AG04450 (cell line): ENCODE measurements at places on chromosomes 7 and 10. TPM values are rescaled to one million over a fixed set of nuclear protein-coding genes. Genes with fewer than 3 reads are reported as not detected.

The OR2A25 gene
- not detected in 2 replicates for polyA plus RNA-seq

The ASB10 gene
- polyA plus RNA-seq = not detected in 2 replicates

The CFAP43 gene
- 0.07 TPM in 1 of 2 replicates, not detected in the other for polyA plus RNA-seq

DNA sequence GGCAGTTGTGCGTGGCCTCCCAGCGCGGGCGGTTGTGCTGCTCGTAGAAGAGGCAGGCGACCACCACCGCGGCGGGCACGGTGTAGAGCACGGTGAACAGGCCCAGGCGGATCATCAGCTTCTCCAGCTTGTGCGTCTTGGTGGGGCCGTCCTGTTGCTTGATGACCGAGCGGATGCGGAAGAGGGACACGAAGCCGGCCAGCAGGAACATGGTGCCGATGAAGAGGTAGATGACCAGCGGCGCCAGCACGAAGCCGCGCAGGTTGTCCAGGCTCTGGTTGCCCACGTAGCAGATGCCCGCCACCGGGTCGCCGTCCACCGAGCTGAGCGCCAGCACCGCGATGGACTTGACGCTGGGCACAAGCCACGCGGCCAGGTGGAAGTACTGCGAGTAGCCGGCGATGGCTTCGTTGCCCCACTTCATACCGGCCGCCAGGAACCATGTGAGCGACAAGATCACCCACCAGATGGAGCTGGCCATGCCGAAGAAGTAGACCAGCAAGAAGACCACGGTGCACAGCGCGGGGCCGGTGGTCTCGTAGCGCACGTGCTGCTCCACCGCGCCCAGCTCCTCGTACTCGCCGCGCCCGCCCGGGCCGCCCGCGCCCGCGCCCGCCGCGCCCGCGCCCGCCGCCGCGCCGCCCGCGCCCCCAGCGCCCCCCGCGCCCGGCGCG is 2.2 kb downstream of the FZD8 start:
- DNase-seq = no peak

DNA sequence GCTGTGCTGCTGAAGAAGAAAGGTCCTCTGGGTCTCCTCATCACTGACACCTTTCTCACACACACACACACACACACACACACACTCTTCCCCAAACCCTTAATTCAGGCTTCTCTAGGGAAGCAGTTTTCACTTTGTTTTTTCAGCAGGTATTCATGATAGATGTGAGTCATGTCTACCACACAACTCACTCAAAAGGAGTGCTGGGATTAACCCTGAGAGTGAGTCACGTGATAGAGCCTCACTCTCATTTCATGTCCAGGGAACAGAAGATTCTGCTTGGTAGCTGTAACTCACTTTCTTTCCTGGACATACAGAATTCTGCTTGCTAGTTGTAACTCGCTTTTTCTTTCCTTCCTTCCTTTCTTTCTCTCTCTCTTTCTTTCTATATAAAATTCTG is 45.4 kb downstream of the VIM start:
- DNase-seq = no peak

DNA sequence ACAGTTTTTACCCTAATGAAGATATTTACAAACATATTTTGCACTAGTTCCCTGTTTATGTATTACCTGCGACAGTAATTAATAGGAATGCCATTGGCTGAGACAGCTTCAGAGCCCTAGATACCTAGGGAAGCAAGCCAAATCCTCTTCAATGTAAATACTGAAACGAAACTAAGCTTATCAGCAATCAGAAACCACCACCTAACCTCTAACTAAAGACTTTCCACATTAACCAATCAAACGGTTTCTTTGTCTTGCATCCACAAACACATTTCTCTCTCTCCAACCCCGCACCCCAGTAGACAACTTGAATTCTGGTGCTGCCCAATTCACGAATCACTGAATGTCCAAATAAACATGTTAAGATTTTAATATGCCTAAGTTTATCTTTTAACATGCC is 474.4 kb upstream of the C7orf33 start:
- no peak for DNase-seq

DNA sequence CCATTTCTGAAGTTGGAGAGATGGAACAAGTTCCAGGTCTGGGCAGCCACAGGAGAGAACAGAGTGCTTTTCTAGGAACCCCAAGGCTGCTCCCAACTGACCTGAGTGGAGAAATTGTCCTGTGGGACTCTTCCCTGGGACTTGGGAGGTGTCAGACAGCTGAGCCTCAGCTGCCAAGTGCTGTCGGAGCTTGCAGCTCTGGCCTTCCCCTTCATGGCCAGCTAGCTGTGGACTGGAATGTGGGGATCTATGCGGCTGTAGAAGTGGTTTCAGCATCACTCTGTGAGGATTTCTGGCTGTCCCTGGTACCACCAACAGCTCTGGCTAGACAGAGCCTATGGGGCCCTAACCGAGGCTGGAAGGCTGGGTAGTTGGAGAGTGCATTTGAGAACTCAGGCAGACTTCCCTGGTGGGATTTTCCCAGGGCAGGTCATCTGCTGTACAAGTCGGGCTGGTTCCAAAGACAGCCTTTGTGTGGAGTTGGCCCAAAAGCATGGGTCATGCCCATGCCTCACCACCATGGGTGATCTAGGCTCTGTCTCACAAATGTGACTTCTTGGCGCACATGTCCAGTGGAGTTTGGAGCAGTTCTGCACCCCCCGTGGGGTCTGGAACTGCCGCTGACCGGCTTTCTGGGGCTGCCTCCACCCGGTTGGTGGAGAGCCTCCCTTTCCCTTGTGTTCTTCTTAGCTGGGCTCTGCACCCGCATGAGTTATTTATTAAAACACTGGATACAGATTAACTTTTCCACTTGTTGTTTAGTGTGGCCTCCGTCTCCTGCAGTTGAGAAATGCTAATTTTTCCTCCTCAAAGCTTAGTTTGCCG is 10.9 kb downstream of the SUFU start:
- DNase-seq = no peak

DNA sequence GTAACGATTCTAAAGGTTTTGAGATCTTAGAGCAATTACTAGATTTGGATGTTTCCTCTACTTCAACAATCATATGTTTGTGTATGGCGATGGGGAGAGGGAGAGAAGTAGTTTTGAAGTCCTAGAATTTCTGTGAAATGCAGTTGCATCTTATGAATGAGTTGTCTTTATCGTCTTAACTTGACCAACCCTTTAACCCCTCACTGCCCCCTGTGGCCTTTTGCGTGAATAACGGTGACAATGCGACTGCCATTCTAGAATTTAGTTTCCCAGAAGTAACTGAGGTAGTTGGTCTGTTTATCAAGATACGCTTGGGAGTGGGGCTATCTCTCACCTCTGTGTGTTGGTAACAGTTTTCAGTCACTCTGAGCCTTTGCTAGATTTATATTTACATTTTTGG is 204.6 kb downstream of the HDAC9 start:
- DNase-seq = no peak
